ENCODE measurements at places on chromosomes 1 and 21.

GRCh38 chr1:52659356-52659755, 26.4 kb downstream of the SHISAL2A start:
- no peak for DNase-seq

DNA sequence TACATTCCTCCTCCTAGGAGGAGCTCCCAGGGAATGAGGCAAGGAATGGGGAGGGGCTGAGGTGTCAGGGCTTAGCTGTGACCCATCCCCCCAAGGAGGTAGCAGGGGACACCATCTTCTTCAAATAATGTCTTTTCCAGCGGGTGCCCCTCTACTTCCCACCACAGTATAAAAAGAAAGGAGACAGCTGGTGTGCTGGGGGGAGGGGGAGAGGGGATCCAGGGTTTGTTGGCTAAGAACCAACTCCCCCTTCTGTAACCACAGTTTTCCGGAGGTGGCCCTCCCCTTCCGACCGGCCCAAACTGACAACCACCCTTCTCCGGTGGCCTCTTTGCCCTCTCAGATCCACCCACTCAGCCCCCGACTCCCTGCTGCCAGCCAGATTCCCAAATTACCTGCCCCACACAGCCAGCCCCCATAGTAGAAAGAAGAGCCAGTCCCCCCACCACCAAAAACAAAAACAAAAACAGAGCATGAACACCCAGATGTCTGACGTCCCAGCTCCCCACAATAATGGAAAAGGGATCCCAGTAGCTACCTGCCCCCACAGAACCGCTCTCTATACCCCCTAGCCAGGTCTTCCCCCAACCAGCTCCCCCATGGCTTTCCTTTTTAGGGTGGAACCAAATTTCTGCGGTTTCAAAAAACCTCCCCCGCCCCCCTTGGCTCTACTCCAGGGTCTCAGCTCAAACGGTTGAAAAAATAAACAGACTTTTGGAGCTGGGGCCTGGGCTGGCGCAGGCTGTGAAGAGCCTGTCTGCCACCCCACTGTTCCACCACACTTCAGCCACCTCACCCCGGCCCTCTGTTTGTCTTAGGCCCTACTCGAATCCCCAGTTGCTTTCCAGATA, 2.1 kb downstream of the ARHGEF2 start:
- peak; percentile 56 for DNase-seq

DNA sequence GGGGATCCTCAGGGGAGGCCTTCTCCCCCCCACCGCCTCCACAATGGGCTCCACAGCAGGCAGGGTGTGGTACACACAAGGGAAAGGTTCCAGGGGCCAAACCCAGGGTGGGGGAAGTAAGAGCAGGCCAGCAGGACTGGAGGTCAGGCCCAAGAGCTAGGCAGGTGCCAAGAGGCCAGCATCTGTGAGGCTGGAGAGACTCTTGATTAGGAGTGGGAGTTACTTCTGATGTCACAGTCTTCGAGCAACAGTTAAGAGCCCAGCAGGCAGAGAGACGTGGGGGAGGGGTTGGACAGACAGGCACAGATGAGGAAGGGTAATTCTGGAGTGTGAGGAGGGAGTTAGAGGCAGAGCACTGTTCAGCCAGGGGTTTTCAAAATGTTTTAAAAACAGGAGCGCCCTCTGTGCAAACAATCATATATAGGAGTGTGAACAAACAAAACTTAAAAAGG, 55.8 kb downstream of the SLC9A1 start:
- DNase-seq, result peak; percentile 59

- no peak for DNase-seq
Measured at GRCh38 chr1:18951818-18952391, 4.6 kb downstream of the IFFO2 start.

DNA sequence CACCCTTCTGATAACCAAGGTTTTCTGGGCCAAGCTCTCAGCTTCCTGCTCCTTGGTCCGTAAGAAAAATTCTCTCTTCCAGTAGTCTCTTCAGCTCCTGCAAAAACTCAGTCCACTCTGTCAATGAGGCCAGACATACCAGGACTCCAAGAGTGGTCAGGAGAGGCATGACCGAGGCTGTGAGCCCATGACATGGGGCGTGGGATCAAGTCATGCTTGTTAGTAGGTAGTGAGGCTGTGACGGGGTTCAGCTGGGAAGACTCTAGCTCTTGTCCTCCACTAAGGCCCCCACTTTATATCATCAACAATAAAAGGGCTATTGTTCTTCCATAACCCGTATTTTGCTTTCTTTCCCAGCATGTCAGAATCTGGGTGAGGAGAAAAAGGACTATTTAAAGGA, 10.1 kb upstream of the HCRTR1 start:
- no peak for DNase-seq

DNA sequence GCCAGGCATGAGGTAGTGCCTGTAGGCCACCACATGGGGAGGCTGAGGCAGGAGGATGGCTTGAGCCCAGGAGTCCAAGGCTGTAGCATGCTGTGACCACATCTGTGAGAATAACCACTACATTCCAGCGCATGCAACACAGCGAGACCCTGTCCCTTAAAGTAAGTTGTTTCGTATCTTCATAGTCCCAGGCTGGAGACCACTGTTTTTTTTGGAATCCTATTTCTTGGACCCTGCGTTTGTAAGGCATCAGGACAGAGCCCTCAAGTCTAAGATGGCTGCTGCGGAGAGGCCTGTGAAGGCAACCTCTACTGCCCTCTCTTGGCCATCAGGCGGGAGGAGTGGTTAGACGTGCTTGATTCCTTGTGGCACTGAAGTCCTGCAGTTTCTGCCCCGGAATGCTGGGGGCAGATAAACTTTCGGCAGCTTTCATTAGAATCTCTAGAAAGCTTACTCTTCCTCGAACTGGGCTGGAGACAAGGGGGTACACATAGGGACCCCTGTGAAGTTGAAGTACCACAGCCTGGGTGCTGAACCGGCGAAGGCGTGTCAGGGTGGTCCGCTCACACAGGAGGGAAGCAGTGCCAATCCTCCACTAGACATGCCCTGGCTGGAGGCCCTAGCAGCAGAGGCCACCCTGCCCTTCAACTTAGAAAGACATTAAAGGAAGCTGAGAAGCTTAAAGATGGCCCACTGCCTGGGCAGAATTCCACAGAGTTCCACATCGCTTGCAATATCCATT, 36.6 kb downstream of the RABIF start:
- DNase-seq, result no peak

DNA sequence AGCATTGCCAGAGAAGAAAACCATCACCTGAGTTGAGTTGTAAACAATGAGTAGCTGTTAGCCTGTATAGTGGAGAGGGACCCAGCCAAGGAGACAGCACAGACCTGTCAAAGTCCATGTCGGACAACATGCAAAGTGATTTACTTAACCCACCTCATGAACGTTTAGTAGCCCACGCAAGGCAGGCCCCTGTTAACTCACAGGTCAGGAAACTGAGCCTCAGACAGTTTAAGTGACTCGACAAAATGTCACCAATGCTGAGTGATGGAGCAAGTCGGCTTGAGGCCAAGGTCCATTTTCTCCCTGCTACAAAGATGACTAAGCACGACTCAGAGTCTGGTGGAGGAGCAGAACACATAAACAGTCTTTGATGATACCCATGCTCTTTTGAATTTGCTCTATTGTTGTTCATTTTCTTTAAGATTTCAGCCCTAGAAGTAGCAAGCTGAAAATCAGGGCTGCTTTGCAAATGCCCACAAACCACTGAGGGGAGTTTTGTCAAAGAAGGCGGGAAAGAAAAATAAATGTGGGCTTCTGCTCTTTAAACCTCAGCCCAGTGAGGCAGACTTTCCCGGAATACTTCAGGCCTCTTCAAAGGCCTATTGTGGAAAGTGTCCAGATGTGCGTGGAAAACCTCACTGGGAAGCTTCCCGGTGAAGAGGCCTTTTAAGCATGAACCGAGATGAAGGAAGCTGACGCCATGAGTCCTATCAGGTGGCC, 83.8 kb upstream of the HOOK1 start:
- DNase-seq, result peak; percentile 20

DNA sequence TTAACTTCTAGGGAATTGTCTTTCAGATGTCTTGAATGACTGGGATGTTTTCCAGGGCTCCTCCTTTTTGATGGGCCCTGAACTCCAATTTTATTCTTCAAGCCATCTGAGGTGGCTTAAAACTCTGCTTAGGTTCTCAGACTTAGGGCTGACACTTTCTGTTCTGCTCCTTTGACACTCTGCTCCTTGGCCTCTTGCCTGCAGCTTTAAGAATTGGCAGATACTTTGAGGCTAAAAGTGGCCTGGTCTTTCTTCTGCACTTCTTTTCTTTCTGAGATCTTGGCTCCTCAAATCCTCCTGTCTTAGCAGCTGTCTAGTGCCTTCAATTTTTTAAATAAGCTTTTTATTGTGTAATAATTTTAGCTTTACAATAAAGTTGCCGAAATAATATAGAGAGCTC, 294.6 kb downstream of the RPS6KC1 start:
- DNase-seq, result no peak

- no peak for DNase-seq
Measured at GRCh38 chr21:20353351-20353750, 644.9 kb upstream of the NCAM2 start.

DNA sequence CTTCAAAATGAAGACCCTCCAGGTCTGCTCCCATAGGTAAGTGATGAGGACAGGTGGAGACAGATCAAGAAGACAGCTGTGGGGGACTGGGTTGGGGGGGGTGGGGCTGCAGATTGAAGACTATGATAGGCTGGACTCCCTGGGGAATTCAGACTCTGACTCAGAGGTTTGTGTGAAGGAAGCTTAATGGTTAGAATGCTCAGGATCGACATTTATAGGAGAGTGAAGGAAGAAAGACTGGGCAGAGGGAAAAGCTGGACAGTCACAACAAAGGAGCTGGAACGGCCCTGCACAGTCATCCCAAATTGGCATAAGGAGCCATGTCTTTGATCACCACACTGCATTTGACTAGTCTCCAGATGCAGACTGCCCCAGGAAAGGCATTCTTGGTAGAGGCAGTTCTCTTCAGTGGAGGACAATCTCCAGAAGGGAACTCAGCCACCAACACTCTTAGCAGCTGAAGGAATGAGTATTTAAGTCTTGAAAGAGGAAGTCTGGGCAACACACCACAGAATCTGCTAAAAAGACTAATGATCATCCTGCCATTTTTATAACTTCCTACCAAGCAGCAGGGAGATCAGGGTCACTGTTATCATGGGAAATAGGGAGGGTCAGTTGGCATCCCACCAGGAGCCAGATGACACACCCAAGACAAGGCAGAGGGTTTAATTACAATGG, 120.0 kb upstream of the ZC3H11B start:
- no peak for DNase-seq

- no peak for DNase-seq
Measured at GRCh38 chr1:81738875-81739274, 61.9 kb upstream of the ADGRL2 start.

GRCh38 chr1:55288245-55288644, 73.1 kb upstream of the USP24 start:
- DNase-seq, result no peak

DNA sequence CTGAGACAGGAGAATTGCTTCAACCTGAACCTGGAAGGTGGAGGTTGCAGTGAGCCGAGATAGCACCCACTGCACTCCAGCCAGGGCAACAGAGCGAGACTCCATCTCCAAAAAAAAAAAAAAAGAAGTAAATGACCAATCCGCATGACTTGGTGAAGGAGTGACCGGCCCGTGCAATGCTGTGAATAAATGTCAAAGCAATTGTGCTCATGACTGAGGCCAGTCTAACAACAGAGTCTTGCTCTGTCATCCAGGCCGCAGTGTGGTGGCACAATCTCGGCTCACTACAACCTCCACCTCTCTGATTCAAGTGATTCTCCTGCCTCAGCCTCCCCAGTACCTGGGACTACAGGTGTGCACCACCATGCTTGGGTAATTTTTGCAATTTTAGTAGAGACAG, 27.8 kb upstream of the SLC19A1 start:
- DNase-seq, result no peak

DNA sequence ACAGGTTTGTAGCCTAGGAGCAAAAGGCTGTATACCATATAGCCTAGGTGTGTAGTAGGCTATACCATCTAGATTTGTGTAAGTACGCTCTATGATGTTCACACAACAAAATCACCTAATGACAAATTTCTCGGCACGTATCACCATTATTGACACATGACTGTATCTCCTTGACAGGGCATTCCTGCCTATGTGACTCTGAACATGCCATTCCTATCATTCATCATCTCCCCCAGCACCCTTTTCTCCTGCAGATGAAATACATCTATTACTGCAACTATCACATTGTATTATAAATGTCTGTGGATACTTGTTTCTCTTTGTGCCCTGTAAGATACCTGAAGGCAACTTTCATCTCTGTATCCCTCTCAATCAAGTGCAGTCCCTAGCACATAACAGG, 29.9 kb downstream of the TP53BP2 start:
- no peak for DNase-seq

- no peak for DNase-seq
Measured at GRCh38 chr1:241773991-241774390, 74.0 kb upstream of the EXO1 start.

DNA sequence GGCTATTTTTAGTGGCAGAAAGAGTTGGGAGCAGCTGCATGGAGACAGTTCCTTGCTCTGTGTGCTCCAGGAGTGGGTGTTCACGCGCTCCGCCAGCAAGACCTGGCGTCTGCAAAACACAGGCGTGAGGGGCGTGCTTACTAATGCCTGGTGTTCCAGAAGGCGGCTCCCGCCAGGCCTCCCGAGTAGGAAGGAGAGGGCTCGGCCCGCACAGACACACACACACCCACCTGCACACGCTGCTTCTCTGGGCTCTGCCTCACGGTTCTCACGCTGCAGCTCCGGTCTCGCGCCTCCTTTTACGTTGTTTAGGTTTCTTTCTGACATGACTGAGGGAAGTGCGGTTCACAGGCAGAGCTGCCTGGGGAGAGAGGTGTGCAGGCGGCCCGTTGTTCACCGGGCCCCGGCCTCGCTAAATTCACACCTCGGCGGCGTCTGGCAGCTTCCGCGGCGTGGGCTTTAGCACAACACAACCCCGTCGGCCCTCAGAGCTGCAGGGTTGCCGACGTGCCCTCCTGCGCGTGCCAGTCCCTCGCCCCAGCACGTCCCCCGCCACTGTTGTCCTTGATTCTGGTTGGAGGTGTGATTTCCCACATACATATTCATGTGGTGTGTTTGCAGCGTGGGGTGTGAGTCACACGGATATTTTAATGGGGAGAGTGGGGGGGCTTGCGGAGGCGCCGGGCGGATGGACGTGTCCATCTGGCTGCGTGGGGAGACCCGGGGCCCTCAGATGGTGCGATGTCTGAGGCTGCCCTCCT, 77.0 kb downstream of the SKI start:
- no peak for DNase-seq

DNA sequence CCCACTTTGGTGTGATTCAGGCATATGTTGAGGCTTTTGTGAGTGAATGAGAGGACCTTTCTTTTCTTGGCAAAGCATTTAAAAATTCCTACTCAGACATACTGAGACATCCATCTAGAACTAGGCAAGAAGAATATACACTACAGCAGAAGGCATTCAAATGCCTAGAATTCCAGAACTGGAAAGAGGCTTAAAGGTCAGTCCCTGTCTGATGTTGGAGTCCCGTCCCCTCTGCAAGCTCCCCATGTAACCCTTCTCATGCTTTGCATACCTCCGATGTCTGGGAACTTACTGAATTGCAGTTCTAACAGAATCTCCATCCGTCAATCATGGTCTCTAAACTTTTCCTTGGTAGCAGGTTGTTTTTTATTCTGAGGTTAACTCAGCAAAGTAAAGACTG, 152.9 kb downstream of the ATP6V1G3 start:
- DNase-seq, result no peak

GRCh38 chr21:40976198-40977109, 129.5 kb upstream of the DSCAM start:
- no peak for DNase-seq

GRCh38 chr1:231144416-231145193, 17.3 kb upstream of the TRIM67 start:
- DNase-seq, result no peak

GRCh38 chr1:29456685-29457435, 220.5 kb downstream of the PTPRU start:
- DNase-seq, result no peak

- DNase-seq, result no peak
Measured at GRCh38 chr1:30795026-30795425, 37.5 kb upstream of the LAPTM5 start.

Data from right kidney (tissue), 9 donors.